Caki2 (cell line): ENCODE measurements at places on chromosomes 6 and 20. TPM values are rescaled to one million over a fixed set of nuclear protein-coding genes. Genes with fewer than 3 reads are reported as not detected.

SPDEF gene
- 0.24 TPM in 1 of 2 replicates, not detected in the other for total RNA-seq

RAB44 gene
- total RNA-seq, result not detected in 2 replicates

CD164 gene
- 86.0 and 86.6 TPM in 2 replicates for total RNA-seq

ZBP1 gene
- not detected in 2 replicates for total RNA-seq

DDO gene
- 2.1 and 6.9 TPM in 2 replicates for total RNA-seq

RFX6 gene
- not detected in 2 replicates for total RNA-seq

HLA-DOB gene
- total RNA-seq, result not detected in 2 replicates

IYD gene
- not detected in 2 replicates for total RNA-seq

CPXM1 gene
- total RNA-seq, result not detected in 2 replicates

MUC22 gene
- not detected in 2 replicates for total RNA-seq

GRCh38 chr20:14916360-14916920, 579.0 kb upstream of the FLRT3 start:
- no peak for DNase-seq

DNA sequence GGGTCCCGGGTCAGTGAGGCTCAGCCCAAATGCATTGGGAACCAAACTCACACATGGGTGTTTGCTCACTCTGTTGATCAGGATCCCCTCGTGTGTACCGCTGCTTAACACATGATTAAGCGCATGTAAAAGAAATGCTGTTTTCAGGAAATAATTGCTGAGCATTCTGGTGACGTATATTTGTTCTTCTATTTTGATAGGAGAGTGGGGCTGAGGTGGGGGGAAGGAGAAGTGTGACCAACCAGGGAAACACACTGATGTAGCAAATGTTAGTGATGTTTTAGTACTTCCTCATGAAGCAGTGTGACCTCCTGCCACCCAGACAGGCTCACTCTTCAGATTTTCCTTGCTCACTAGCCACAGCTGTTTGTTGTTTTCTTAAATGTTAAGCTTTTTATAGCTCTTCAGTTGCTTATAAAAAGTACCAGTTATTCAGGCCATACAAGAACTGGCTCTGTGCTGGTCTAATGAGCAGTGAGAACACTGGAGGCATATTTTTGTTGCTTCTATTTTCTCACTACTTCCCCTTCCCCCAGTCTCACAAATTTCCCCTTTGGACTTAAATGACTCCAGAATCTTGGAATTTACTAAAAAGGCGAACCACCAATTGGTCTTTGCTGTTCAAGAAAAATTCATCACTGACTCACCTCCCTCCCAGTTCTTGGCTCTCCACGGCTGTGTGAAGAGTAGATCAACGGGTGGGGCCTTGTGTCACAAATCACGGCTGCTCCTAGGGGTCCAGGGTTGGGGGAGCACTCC, 79.2 kb upstream of the BACH2 start:
- DNase-seq, result peak; percentile 53

GRCh38 chr20:62162765-62163484, 19.4 kb downstream of the SS18L1 start:
- DNase-seq, result no peak

- DNase-seq, result no peak
These were observed 1.7 kb downstream of the SLC22A3 start for GRCh38 chr6:160349814-160350350.

GRCh38 chr20:59804347-59804746, 129.1 kb downstream of the SYCP2 start:
- DNase-seq, result no peak

DNA sequence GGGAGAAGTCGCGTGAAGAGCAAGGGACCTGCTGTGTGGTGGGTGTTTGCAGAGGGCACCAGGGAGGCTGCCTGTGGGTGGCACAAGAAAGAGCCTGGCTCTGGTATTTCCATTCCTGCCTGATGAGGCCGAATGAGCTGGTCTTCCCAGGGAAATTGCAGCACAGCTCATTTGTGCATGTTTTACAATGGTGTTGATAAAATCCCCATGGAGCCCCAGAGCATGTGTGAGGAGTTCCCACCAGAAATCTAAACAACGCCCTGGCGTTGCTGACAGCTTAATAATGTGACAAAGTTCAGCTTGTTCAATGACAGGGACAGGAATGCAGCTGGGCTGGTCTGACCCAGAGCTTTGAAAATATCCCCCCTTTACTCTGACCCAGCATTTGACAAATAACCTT, 135.5 kb downstream of the CLIC5 start:
- DNase-seq, result no peak

DNA sequence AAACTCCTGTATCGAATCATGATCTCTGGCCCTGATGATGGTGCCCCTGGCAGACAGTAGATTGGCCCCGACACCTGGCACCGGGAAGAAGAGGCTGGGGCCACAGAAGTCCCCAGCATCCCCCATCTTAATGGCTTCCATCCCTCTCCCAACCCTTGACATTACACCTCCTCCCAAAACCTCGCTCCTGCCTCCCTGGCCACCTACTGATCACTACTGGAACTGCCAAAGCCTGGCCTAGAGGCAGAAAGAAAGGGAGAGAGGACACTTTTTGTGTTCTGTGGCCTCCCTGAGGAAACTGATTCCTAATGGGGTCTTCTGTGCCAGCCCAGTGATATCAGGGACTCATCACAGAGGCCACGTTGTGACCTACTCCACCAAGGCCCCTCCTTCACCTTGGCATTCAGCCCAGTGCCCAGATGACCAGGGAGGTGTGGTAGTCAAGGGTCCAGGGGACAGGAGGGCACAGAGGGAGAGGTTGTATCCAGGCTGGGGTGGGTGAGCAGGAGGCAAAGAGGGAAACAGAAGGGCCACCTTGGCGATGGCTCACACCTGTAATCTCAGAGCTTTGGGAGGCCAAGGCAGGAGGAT, 6.1 kb downstream of the C20orf173 start:
- no peak for DNase-seq

- DNase-seq, result no peak
These were observed 11.3 kb upstream of the CCNC start for GRCh38 chr6:99579781-99580180.

DNA sequence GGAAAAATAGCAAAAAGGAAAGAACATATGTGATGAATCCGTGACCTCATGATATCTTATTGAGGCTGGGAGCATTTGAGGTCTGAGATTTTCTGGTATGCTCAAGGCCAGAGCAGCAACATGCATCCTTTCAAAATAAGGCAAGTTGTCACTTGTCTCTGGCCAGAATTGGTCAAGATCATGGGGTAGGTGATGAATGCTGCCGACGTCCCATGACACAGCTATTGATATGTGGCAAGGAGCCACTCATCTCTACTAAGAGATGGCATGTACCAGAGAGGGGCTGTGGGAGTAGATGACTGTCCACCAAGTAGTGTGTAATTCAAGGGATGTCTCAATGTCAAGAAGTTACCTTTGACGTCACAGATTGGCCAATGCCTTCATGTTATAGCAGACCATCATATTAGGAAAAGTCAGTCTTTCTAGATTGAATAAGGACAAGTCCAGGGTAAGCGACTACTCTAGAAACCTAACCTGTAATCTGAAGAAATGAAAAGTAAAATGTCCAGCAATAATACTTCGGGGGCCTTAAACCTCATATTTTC, 527.4 kb downstream of the BMP2 start:
- no peak for DNase-seq

DNA sequence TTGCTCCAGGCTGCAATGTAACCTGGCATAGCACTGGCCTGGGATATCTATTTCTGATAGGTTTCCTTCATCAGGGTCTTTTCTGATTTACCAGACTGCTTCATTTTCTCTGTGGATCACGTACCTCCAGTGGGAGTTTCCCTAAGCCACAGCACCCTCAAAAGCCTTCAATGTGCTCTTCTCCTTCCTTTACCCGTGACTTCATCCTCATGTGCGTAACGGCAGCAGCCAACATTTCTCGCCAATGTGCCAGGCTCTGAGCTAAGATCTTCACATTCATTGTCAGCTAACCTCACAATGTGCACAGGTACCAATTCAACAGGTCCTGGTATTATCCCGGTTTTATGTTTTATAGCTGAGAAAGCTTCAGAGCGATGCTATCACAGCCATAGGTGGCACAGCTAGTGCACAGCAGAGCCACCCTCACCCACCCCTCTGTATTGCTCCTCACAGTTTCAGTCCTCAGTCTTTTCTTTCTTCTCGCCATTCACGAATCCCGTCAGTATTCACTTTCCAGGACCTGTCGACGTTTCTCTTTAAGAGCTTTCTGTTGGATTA, 58.2 kb downstream of the TNFAIP3 start:
- no peak for DNase-seq

DNA sequence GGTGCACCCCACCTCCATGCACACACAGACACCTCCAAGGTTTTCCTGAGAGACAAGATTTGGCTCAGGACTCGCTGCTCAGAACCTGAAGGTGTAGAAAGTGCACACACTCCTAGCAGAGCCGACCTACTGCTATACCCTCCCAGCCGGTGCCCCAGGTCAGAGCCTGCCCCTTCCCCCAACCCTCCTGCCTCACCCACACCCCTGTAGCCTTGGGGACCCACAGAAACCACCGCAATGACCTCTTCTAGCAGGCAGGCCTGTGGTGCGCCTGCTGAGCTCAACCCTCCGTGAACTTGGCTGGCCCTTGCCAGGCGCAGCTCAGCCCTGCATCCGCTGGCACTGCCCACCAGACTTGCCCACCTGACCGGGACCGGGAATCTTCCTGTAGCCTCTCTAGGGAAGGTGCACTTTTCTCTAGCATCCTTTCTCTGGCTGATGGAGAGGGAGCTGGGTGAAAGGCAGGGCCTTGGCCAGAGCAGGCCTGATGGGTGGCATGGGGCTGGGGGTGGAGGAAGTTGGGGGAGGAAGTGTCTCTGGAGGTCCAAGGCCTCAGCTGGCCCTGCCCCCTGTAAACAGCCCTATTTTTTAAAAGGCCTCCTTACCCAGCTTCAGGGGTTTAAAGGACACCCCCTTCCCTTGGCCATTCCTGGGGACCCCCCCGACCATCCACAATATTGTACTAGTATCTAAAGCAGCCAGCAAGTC, 36.9 kb upstream of the SLCO4A1 start:
- no peak for DNase-seq

DNA sequence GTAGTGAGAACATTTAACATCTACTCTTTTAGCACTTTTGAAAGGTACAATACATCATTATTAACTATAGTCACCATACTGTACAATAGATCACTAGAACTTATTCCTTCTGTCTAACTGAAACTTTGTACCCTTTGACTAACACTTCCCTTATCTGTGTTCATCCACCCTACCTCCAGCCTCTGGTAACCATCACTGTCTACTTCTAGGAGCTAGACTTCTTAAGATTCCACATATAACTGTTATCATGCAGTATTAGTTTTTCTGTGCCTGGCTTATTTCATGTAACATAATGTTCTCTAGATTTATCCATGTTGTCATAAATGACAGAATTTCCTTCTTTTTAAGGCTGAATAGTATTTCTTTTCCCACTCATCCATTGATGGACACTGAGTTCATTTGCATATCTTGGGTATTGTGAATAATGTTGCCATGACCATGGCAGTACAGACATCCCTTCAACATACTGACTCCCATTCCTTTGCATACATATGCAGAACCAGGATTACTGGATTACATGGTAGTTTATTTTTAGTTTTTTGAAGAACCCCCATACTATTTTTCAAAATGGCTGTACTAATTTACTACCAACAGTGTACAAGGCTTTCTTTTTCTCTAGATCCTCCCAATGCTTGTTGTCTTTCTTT, 135.7 kb downstream of the MOXD1 start:
- no peak for DNase-seq

GRCh38 chr6:45364466-45364865, 13.3 kb downstream of the SUPT3H start:
- no peak for DNase-seq

GRCh38 chr6:71190809-71191208, 97.8 kb upstream of the OGFRL1 start:
- no peak for DNase-seq

DNA sequence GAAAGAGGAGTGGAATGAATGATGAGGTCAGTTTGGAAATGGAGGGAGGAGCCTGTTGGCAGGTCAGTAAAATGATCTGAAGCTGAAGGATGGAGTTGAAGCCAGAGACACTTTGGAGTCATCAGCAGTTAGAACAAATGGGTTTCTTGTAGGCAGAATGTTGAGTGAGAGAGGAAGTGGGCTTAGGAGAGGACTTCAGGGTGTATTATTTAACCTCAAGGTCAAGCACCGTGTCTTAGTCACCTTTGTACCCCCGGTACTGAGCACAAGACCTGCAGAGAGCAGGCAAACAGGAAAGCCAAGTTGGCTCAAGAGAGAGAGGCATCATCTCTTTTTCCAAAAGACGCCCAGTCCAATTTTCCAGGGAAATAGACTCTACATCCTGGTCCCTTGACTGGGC, 23.3 kb downstream of the C20orf173 start:
- DNase-seq, result no peak

- no peak for DNase-seq
These were observed 115.2 kb upstream of the LAMA2 start for GRCh38 chr6:128767705-128768104.
